ENCODE measurements at places on chromosomes 2 and 18.

- DNase-seq: no peak
Observed at GRCh38 chr2:205438241-205438640, 244.1 kb upstream of the NRP2 start.

- DNase-seq: no peak
Observed at GRCh38 chr2:40434731-40435271, 17.1 kb downstream of the SLC8A1 start.

DNA sequence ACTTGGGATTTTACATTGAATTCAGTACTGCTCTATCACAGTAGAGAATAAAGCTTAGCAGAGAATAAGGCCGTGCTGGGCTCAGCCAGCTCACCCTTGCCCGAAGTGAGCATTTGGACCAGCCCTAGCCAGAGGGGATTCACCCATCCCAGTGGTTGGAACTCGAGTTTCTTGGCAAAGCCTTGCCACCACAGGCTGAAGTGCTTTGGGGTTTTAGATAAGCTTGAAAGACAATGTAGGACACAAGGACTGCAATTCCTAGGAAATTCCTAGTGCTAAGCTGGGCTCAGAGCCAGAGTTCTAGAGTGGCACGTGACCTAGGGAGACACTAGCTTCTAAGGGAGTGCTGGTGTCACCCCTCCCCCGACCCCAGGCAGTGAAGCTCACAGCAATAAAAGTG lies 28.0 kb downstream of the SERPINB11 start:
- DNase-seq: no peak

GRCh38 chr2:241659150-241659739 lies 21.8 kb downstream of the ATG4B start:
- peak; percentile 36 for DNase-seq

DNA sequence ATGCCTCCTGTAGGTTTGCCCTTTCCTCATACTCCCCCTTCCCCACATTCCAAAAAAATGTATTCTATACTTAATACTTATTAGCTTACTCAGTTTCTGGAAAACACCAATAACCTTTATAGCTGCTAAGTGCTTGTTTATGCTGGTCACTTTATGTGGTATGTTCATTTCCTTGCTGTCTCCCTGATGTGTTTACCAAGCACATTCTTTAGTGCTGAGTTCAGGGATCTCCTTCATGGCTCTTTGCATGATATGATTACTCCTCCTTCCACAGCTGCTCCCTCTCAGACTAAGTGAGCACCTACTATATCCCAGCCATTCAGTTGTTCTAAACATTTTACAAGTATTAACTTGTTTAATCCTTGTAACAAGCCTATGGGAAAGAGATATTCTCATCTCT lies 698.3 kb upstream of the FANCL start:
- DNase-seq: no peak

GRCh38 chr18:57943723-57944122 lies 100.3 kb upstream of the NEDD4L start:
- DNase-seq: no peak

DNA sequence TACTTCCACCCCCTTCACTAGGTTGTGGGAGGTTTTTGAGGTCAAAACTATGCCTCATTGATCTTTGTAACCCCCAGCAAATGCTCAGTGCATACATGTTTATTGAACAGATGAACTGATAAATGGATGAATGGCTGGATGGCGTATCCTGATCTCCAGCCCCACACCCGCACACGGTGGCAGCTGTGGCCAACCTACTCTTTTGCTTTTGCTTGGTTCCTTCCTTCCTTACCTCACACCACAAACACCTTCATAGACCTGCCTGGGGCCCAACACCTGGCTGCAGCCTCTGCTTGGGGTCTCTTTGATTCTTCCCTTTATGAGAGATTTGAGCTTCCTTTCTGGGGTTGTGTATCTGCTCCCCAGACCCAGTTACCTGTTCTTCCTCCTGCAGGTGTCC lies 25.9 kb downstream of the SPP2 start:
- DNase-seq: no peak
